Activated CD8-positive, alpha-beta memory T cell treated with anti-CD3 and anti-CD28 coated beads for 24 hours (primary cell): ENCODE measurements at places on chromosomes 7 and 10.

DNA sequence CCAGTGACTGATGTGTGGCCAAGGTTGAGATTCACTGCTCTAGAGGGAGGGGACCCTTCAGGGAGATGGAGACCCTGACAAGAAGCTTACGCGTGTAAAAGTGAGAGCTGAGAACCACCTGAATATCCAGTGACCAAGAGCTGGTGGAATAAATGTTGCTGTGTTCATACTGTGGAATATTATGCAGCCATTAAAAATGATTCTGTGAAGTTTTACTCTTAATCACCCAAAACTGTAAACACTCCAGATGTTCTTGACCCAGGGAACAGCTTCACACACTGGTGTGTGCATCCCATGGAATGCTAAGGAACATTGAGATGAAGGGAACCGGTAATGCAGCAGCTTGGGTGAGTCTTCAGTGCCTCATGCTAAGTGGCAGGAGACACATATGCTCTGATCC lies 4.3 kb upstream of the POLM start:
- no peak for DNase-seq

DNA sequence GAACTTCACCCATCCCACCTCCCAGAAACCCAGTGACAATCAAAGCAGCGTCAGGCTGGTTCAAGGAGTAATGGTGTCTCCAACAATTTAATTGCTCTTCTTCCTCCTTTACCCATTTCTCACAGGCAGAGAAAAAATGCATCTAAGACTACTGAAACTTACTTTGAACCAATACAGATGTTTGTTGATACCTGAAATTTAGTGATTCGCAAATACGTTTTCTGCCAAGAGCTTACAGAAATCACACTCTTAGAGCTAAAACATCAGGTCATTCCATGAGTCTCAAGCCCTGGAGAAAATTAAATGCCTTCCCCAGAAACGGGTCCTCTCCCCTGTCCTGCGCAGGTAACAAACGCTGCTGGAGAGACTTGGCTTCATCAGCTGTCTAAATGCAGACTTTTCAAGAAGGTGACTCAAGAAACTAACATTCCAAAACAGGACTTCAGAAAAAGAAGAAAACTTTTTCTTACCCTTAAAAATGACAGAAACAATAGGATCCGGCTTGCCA lies 443 bp downstream of the MYOF start:
- DNase-seq = peak; percentile 38

DNA sequence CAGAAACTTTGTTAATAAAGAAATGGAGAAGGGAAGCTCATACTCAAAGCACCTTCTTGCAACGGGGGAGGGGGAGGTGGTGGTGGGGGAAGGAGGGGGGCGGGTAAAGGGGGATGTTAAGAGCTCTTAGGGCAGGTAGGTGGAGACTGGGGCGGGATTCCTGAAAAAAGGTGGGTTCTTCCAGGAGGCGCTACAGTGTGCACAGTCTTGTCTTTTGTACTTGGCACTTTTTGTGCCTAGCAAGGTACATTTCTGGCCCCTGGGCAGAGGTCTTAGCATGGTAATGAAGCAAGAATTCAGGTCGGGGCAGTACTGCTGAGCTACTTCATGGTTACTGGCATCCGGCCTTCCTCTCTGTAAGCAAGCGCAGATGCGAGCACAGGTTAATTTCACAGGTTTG lies 15.2 kb upstream of the LAMB4 start:
- no peak for DNase-seq

DNA sequence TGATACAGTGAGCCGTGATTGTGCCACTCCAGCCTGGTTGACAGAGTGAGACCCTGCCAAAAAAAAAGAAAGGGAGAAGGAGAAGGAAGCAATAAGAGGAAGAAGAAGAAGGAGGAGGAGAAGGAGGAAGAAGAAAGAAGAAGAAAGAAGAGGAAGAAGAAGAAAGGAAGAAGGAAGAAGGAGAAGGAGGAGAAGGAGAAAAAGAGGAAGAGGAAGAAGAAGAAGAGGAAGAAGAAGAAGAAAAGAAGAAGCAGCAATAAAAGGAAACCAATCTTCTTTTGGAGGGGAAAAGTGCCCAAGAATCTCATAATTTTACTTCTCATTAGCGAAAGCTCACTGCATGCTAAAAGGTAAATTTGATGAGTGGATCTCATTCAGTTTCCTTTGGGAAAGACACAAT lies 85.7 kb upstream of the GLCCI1 start:
- DNase-seq = no peak

DNA sequence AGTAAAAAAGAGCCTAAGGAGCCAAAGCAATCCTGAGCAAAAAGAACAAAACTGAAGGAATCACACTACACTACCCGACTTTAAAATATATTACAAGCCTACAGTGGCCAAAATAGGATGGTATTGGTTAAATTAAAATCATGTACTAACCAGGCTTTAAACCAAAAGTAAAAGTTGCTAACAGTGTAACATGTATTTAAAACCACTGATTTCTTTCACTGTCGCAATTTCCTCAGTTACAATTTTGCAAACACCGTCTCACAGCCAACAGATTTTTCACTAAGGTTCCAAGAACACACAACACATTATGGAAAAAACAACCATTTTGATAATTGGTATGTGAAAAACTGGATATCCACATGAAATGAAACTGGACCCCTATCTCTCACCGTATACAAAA lies 74.0 kb downstream of the JMJD1C start:
- no peak for DNase-seq

GRCh38 chr7:127154101-127154500 lies 98.6 kb downstream of the GRM8 start:
- DNase-seq = no peak

GRCh38 chr7:985915-986741 lies 3.1 kb downstream of the CYP2W1 start:
- DNase-seq = no peak

DNA sequence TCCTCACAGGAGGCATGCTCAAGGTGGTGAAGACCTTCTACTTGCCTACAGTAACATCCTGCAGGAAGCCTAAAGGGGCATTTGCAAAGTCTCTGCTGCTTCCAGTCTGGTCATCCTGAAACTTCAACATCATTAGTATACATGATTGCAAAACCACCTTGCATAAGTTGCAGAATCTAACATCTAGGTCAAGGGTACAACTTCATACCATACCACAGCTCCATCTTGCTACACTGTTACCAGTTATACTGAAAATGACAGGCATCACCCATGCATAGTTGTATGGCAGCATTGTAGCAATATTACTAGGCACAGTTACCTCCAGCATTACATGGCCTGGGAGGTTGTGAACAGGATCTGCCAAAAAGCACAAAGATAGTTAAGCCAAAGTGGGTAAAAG lies 13.7 kb upstream of the MACROH2A2 start:
- no peak for DNase-seq

DNA sequence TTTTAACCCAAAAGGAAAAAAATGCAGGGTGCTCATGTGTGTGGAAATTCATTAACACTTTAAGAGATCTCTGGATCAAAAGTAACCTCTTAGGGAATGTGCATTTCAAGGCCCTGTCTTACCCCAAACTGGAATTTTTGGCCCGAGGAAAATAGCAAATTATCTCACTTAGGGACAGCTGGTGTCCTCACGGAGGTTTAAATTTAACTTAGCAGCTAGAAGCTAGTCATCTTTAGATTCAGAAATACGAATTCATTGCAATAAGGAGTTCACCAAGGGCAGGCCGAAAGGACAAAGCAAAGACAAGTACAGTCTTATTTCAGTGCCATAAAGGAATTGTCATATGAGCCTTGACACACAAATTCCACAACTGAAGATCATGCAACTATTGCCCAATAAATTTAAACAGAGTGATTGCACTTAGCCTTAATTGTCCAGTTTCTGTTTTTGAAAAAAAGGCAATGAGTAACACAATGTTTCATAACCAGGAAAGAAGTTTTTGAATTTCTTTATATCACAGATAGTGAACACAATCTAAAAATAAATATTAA lies 22.4 kb upstream of the SEMA3C start:
- DNase-seq = no peak

- DNase-seq = no peak
Measured at GRCh38 chr7:50164559-50165170, 71.6 kb upstream of the ZPBP start.

- no peak for DNase-seq
Measured at GRCh38 chr10:125030567-125031197, 88.8 kb downstream of the ZRANB1 start.

GRCh38 chr10:127148066-127148932 lies 48.1 kb downstream of the INSYN2A start:
- DNase-seq = no peak

DNA sequence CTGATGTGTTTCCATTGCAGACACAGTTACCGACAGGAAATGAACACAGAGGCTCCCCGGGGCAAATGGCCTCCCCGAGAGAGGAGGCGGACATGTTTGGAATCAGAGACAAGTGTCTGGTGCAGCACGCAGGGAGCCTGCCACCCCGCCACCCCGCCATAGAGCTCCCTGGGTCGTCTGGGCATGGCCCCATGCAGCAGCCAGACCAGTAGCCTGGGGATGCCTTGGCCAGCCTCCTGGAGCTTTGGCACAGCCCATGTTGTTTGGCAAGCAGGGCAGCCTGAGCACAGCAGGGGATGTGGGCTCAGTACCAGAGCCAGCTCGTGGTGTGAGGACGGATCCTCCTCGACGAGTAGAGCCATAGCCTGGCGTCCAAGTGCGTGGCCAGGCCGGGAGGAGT lies 80.8 kb downstream of the NKX6-2 start:
- no peak for DNase-seq

- peak; percentile 70 for DNase-seq
Measured at GRCh38 chr10:86968271-86968993, at the start of gene ADIRF. Gene ADIRF, plus strand, starts transcription at chr10:86968482. Its CDS starts 63 bp downstream, at chr10:86968545.

- no peak for DNase-seq
Measured at GRCh38 chr10:99466632-99467223, 36.3 kb upstream of the GOT1 start.

- DNase-seq = no peak
Measured at GRCh38 chr10:43035800-43036199, 41.1 kb upstream of the RET start.

- DNase-seq = no peak
Measured at GRCh38 chr7:73865738-73866445, 4.9 kb downstream of the TMEM270 start.

DNA sequence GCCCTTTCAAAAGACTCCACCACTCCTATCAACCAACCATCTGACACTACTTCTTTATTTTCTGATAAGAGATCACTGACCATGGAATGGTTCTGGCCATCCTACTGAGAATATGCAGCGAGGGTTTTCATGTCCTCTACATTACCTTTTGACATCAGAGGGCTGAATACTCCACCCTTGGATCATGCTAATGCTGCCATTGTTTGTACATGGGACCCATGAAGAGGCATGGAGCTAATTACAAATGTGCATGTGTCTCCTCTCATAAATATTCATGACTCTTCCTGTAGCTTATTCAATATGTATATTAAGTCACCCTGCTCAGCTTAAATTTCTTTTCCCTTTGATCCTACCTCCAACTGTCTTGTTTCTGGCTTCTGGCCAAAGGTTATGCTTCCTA lies 1065.8 kb upstream of the GHITM start:
- no peak for DNase-seq

DNA sequence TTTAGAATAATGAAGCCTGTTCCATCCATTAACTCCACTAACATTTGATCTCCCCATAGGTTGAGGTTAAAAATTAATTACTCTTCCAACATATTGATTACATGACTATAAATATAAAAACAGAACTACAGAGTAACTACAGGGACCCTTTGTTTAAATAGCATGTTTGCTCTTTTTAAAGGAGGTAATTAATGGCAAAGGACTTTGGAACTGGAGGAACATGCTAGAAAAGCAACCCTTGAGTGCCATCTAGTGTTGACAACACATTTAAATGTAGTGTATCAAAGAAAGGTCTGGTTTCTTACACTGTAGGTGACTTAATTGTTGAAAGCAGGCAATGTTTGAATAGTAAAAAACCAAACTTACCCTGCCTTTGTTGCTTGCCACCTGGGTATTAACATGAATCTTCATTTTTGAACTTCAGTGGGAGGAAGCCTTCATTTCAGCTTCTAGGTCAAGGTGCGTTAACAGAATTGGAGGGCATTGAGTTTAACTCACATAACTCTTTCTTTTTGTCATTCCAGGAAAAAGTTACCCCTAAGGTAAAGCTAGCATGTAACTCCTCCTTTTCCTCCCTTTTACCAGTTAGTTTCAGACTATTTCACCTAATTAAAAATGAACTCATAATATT lies 52.6 kb upstream of the CAPZA2 start:
- DNase-seq = no peak

GRCh38 chr10:14658331-14659127 lies 116.2 kb downstream of the FAM107B start:
- DNase-seq = no peak

DNA sequence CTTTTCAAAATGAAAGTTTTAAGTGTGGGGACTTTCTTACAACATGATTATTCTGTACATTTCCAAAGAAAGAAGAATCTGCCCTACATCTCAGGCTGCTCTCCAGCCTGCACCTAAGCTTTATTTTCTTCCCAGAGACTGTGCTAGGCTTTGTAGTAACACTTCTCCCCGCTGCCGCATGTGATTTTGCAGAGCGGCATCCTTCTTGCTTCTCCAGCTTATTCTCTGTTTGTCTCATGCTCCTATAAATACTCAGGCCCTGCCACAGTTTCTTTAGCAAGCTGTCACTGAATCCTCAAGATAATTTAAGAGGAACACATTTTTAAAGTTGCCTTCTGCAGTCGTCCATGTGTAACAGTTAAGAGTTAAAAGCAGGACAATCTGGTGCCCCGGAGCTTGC lies 53.5 kb downstream of the INSYN2A start:
- DNase-seq = no peak
